ENCODE measurements at places on chromosomes 2 and 18.

- DNase-seq: no peak
Measured at GRCh38 chr2:224046752-224047151, 7.7 kb upstream of the SERPINE2 start.

GRCh38 chr2:44953499-44953883 is 12.0 kb downstream of the SIX3 start:
- no peak for DNase-seq

- DNase-seq: no peak
Measured at GRCh38 chr18:26228562-26229260, 2.5 kb downstream of the TAF4B start.

DNA sequence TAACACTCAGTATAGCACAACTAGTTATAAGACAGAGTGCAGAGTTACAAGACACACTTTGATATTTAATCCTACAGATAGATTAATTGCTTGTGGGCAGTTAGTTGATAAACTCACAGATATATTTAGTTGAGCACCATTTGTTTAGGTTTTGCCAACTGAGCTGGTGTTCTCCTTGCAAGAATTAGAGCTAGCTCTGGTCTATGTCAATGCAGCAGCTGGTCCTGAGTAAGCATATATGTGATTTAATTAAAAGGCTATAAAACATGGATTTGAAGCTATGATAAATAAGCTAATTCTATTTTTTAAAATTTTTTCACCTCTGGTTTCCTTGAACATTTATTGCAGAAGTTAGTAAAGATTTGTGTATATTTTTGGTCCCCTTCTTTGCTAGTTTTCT is 35.6 kb downstream of the GPD2 start:
- DNase-seq: no peak

DNA sequence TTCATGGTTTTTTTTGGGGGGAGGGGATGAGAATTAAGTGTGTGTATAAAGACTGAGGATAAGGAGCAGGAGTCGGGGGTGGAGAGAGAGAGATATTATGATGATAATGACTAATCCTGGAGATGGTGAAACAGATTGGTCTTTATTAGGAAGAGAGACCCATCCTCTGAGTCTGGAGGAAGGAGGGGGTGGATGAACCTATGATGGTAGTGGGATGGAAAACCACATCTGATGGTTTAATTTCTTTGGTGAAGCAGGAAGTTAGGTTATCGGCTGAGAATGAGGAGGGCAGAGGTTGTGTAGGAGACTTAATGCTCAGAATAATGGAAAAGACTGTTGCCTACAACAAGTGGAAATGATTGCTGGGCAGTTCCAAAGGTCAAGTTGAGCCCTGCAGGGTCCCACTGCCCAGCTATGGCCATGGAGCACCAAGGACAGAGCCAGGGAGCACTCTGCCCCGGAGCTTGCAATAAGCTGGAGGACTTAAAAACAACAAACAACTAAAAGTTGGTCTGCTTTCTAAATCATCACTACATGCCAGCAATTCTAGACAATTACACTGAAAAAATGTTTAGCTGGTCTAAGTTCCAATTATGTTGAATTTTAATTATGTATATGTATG is 7.9 kb downstream of the SLC16A14 start:
- DNase-seq: no peak

GRCh38 chr2:126658319-126658904 is 2.5 kb downstream of the GYPC start:
- DNase-seq: no peak

DNA sequence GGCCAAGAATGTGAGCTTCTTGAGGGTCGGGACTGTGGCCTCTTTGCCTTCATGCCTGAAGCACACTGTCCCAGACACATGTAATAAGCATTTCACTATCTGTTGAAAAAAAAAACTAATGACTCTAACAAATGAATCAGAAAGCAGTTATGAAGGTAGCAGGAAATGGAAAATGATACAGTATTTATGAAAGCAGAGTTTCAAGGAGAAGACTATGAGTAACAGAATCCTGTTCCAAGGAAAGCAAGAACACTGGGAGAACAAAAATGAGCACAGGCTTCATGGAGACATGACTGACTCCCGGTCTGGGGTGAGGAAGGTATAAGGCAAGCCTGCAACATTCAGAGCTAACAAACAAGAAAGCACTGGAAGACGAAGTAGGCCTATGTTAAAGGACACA is 190.8 kb downstream of the RNF152 start:
- DNase-seq: peak; percentile 83

- no peak for DNase-seq
Measured at GRCh38 chr18:59760619-59761600, 63.7 kb upstream of the CCBE1 start.

- no peak for DNase-seq
Measured at GRCh38 chr18:51323961-51324360, 126.5 kb upstream of the MEX3C start.

- no peak for DNase-seq
Measured at GRCh38 chr2:3749201-3749600, 45.8 kb downstream of the DCDC2C start.

- DNase-seq: no peak
Measured at GRCh38 chr2:11622611-11623010, 47.4 kb downstream of the NTSR2 start.

GRCh38 chr2:6352906-6353515 is 512.7 kb downstream of the CMPK2 start:
- DNase-seq: peak; percentile 23

DNA sequence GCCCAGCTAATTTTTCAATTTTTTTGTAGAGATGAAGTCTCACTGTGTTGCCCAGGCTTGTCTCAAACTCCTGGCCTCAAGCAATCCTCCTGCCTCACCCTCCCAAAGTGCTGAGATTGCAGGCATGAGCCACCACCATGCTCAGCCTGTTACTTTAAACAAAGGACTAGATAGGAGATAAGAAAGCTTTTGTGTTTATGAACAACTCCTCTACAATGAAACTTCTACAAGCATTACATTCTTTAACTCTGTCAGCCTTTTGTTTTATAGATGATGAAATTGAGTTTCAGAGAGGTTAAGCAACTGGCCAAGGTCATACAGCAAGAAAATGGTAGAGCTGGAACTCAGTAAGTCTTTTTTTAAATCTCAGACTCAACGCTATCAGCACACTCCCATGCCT is 22.7 kb downstream of the ALPK2 start:
- no peak for DNase-seq

GRCh38 chr2:182559623-182560022 is 132.8 kb upstream of the PDE1A start:
- DNase-seq: no peak

- DNase-seq: no peak
Measured at GRCh38 chr2:20558391-20559150, 92.3 kb downstream of the HS1BP3 start.

DNA sequence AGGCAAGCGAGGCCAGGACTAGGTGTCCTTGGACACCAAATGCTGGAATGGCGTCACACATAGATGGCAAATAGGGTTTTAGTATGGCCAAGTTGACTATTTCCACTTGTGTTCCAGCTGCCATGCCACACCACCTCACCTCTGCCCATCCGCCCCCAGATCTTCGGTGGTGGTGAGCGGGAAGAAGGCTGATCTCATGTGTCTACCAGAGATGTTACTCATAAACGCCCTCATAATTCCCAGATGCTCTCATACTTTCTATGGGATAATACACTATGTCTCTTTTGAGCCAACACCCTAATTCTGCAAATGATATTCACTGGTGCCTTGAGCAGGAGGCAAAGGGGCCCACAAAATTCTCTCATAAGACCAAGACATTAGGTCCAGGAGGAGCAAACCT is 281.1 kb upstream of the FN1 start:
- DNase-seq: no peak

DNA sequence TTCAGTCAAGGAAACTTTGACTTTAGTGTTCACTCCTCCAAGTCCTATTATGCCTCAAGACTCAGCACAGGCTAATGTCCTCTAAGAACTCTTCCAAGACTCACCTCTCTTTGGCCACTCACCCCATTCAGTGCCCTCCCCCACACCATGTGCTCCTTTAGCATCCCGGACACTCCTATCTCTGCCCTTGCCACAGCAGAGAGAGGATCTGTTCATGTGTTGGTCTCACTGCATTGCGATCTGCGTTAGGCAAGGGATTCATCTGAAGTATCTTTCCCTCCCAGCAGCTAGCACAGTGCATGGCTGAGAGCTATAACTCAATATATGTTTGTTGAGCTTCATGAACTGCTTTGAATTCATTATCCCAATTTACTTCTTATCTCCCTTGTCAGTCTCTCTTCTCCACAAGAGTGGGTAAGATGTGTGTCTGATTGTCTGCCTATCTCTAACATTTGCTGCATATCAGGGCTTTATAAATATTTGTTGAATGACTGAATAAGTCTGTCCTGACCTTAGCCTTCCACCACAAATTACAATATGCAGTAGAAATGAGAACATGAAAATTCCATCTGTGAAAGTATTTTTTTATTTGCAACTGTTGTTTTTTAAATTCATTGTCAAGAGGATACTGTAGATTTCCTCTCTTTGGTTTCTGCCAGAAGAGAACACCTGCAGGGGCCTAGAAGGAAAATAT is 179.9 kb upstream of the NCKAP5 start:
- DNase-seq: no peak

DNA sequence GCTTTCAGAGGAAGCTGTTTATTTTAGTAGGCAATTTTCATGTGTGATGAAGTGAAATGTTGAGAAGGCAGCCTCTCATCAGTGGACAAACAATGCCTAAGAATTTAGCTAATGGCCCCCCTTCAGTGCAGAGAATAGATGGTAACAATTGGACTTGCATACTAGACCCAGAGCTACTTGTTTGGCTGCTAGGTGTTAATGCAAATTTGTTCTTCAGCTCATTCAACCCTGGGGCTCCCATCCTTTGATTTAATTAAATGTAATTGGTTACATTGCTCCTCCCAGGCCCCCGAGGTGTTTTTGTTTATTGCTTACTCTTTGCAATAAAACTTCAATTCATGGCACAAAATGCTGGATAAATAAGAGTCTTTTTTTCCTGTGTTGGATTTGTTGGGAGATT is 68.6 kb downstream of the CAMKMT start:
- no peak for DNase-seq

DNA sequence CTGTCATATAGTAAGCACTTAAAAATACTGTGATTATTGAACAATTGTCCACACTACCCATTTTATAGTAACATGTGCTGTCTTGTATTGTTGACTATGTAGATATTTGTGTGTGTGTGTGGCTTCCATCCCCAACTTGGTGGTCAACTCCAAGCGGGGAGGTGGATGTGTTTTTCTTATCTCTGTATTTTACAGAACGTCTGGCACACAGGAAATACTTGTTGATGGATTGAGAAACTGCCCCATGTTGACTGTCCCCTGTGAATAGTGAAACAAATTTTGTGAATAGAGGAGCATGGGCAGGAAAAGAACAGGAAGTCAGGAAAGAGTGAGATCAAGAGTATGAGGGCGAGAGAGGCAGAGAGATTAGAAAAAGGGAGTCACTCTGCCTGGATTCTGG is 83.6 kb downstream of the CELF4 start:
- DNase-seq: no peak

DNA sequence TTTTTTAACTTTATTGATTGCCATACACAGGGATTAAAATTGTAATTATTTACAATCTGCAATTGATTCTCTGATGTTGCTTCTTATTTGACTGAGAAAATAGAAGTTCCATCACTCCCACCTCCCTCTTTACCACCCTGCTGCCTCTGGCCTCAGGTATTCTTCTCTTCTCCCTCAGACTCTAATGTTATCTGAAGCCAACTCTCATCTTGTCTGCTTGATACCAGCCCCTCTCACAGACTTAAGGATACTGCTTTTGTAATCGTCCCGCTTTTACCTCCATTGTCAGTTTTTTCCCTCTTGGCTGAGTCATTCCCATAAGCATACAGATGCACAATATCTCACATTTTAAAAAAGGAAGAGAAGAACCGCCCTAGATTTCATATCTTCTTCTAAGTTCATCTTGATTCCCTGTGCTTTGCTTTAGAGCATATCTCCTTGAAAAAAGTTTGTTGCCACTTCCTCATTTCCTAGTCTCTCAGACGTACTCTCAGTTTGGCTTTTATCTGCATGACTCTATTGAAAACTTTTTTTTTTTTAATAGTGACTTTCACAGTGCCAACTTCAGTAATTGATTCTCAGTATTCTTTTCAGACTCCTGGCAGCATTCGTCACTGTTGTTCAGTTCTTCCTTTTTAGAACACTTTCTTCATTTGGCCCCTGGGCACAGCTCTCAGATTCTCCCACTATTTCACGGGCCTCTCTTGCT is 31.1 kb downstream of the SPAG16 start:
- no peak for DNase-seq

GRCh38 chr2:233464056-233464455 is 102.5 kb downstream of the USP40 start:
- no peak for DNase-seq

Measured in stromal cell of bone marrow (primary cell).